Muscle of back (tissue), 13 donors: ENCODE measurements at places on chromosomes 7 and 10.
A peak's percentile ranks its signal among the peaks of the same experiment; 100 is the strongest.

DNA sequence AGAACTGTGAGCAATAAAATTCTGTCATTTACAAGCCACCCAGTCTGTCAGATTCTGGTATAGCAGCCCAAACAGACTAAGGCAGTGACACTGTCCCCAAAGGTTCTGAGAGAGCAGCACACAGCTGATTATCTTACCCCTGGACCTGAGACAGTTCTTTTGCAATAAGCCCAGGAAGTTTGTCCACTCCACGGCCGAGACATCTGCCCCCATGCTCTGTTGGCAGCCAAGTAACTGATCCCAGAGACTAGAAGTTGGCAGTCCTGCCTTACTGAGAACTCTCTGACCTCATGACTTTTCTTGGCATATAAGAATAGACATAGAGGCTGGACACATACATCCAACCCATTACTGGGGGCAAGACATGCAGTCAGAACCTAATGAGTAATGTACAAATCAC is 243.0 kb upstream of the GRB10 start:
- DNase-seq: no peak

DNA sequence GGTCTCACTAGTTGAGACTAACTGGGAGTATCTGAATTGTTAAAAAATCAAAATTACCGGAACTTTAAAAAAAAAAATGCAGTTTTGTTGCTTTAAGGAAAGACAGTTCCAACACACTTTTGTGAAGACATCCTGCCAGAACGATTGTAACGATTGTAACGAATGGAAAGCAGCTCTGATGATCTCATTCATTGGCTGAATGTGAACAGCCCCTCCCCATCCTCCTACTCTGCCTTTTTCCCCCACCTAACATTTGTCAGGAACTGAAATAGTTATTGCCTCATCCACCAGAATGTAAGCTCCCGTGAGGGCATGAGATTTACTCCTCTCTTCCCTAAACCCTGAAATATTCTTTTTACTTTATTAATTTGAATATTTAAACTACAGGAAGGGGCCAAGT is 23.1 kb upstream of the ZC3HAV1L start:
- peak; percentile 85 for DNase-seq

- DNase-seq: peak; percentile 34
Measured at GRCh38 chr10:124354411-124355382, 64.0 kb downstream of the OAT start.

GRCh38 chr10:37680243-37680683 is 177.1 kb downstream of the ZNF248 start:
- no peak for DNase-seq

- DNase-seq: peak; percentile 6
Measured at GRCh38 chr7:83984076-83984475, 210.5 kb downstream of the SEMA3A start.

DNA sequence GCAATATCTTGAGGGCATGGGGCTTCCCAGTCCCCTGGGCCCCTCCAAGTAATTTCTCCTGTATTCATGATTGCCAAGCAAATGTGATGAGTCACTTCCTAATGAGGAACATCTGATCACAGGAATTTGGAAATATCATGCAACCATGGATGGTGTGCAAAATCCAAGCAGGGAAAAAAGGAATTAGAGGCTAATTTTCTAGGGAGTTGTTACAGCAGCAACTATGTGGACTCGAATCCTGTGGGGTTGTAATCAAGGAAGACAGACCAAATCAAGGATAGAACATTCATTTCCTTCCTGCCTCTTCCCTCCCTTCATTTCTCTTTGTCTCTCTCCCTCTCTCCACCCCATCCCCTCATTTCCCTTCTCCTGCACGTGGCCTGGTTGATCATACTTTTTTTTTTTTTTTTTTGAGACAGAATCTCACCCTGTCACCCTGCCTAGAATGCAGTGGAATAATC is 23.9 kb upstream of the AGFG2 start:
- DNase-seq: peak; percentile 80

DNA sequence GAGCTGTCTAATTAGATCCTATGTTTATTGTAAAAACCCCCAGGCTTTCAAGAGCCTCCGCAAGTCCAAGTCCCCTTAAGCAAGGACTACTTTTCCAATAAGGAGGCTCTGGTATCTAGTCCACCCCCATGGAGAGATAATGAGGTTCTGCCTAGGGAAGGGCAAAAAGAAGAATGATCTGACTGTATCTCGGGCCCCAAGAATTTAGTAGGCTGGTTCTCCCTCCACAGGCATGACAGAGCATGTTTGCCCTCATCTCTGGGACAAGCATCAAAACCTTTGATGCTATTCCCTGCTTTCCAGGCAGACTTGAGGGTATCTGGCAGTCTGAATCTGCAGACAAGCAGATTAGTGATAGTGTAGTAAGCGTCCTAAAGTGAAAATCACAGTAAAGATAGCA is 19.0 kb downstream of the ABCB1 start:
- no peak for DNase-seq

DNA sequence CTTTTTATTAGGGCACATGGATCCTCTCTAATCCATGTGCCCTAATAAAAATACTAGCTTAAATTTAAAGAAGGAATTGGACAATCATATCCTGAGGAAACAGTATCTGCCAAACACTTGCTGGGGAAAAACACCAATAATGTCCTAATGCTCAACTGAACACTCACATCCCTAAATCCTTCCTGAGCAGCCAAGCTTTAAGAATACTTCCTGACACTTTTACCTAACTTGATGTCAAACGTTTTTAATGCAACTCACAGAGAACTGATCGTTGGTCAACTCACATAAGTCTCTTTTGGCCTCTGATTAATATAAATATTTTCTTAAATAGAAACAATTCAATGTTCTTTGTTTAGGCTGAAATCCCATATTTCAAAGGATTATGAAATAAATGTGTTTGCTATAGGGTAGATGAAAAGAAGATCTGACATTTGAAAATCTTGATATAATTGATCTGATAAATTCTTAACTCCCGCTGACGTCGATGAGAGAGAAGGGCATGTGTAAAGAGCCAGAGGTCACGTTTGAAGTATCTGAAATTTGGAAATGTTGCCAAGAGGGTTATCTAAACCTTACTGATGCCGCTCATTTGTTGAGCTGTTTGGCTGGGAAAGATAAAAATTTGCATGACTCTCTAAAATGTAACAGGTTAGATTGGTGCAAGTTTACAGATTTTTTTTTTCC is 122.8 kb upstream of the RHOBTB1 start:
- DNase-seq: no peak

DNA sequence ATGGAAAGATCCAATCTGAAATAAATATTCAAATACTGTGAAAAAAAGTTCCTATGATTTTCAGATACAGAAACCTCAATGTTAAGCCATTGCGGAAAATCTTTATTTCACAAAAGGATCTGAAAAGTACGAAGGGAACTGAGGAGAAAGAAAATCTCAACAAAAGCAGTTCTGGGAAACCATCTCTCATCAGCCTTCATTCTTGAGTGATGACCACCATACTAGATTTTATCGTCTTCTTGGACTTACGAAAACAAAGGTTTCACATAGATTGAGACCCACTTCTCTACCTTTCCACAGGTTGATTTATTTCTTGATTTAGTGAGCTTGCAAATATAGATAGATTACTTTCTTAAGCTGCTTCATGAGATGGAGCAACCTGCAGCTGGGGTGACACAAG is 293.4 kb upstream of the LYZL1 start:
- DNase-seq: no peak

DNA sequence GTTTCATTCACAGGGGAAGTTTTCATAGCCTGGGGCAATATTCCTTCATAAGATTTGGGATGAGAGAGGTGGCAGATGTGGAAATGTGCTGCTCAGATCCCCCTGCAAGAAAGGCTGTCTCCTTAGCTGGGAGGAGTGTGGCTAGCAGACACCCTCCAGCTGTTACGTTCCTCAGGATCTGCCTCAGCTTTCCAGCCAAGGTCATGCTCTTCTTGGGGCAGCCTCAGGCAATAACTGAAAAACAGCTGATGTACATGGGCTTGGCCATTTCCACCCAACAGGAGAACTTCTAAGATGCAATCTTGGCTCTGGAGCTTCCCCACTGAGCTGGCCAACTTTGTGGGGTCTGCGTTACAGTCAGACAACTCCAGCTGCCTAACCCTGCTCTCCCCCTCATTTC is 51.3 kb upstream of the SEPTIN7 start:
- DNase-seq: peak; percentile 32

- no peak for DNase-seq
Measured at GRCh38 chr10:61020420-61021158, 76.6 kb upstream of the RHOBTB1 start.

DNA sequence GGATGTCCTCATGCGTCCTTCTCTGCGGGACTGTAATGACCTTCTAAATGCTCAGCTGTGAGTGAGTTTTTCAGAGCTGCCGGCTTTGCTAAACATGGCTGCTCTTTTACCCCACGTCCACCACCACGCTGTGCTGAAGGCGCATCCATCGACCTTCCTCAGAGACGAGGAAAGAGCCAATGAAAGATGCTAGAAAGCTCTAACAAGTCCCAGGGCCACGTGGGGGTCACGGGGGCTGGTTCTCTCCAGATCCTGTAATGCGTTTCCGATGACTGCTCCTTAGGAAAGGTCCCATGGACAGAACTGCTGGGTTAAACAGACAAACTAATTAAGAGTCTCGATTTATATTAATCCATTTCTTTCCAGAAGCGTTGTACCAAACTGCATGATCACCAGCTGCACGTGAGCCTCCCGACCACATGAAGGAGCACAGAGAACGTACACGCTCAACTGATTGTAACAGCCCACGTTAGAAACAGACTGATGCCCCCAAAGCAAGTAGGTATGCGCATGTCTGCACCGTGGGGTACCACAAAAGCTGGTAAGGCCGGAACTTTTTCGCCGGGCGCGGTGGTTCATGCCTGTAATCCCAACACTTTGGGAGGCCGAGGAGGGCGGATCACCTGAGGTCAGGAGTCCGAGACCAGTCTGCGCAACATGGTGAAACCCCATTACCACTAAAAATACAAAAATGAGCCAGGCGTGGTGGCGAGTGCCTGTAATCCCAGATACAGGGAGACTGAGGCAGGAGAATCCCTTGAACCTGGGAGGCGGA is 109.6 kb downstream of the TCERG1L start:
- no peak for DNase-seq

DNA sequence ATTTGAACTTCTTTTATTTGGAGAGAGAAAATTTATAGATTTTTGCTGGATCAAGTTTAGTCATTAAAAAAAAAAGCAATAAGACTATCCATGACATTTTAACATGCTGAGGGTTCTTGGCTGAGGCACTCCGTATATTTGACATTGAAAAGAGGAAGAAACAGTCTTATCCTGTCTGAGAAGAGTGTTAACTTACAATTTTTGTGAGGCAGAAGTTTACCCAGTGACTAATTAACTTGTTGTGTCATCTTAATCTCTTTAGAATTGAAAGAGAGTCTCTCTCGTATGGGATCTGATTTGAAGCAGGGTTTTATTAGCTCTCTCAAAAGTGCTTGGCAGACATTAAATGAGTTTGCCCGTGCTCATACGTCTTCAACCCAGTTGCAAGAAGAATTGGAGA is 39.3 kb downstream of the SEC23IP start:
- no peak for DNase-seq

GRCh38 chr10:112663234-112664125 is 216.5 kb downstream of the VTI1A start:
- no peak for DNase-seq

GRCh38 chr7:6116211-6116610 is 85.0 kb downstream of the ANKRD61 start:
- DNase-seq: no peak

- DNase-seq: peak; percentile 20
Measured at GRCh38 chr7:146090023-146090645, 26.5 kb upstream of the CNTNAP2 start.

GRCh38 chr10:130040817-130041330 is 69.8 kb downstream of the C10orf143 start:
- DNase-seq: no peak

- no peak for DNase-seq
Measured at GRCh38 chr7:51590746-51591145, 274.1 kb upstream of the COBL start.

DNA sequence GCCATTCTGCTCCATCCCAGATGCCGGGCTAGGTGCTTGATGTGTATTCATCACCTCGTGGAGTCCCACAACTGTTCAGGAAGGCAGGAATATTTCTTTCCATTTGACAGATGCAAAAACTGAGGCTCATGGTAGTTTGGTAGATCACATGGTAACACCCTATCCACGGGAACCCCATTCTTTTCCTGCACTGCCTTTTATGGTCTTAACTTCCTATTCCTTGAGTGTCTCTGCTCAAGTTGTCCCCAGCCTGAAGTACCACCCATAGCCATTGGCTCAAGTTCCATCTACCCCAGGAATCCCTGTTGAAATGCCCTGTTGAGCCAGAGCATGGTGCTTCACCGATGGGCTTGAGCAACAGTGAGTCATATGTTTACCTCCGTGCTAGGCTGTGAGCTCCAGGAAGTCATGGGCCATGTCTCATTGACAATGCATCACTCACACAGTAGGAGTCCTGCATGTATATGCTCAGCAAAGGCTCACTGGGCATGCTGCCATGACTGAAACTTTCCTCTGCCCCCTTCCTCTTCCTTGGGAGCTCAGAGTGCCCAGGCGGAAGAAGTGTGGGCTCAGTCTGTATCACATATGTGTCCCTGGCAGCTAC is 71.7 kb upstream of the ADAM12 start:
- DNase-seq: peak; percentile 89

GRCh38 chr10:109956454-109957091 is 33.3 kb upstream of the XPNPEP1 start:
- no peak for DNase-seq

DNA sequence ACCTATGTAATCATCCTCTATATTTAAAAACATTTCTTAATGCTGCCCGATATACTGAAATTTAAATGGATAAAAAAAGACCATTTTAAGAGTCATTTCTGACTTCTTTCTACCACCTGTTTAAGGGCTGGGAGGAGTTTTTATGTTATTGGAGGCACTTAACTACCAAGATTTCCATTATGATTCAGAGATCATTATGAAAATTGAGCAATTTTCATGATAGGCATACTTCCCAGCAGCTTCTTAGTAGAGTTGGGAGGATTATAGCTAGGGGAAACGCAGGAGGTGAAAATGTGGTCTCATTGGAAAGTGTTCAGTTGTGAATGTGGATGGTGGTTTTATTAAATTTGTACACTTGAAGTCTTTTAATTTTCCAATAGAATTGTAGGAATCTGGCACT is 28.4 kb upstream of the FAM204A start:
- DNase-seq: no peak

DNA sequence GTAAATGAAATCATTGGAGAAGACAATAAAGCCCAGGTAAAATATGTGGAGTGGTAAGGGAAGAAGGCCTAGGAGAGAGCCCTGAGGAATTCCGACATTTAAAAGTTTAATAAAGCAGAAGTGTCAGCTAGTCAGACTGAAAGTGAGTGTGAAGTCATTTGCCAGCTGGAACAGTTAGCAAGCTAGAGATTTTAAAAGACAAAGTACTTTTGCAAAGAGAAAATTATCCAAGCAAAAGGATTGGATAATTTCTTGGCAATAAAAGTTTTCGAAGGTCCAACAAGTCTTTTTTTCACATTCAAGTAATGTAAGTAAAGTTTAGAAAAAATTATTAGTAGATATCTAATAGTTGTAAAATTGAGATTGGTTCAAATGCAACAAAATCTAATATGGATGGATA is 27.1 kb upstream of the SEMA3C start:
- DNase-seq: no peak
